Activated CD4-positive, alpha-beta memory T cell treated with anti-CD3 and anti-CD28 coated beads, Interleukin-2, amount 10 ng/mL, durations not matched to agents 7 days and 5 days (primary cell): ENCODE measurements at places on chromosomes 7 and 10. TPM values are rescaled to one million over a fixed set of nuclear protein-coding genes. Genes with fewer than 3 reads are reported as not detected.

PRKAR2B gene
- 0.35 TPM for total RNA-seq

AKR1D1 gene
- total RNA-seq, result not detected

KCNIP2 gene
- total RNA-seq, result 2.5 TPM

DNA sequence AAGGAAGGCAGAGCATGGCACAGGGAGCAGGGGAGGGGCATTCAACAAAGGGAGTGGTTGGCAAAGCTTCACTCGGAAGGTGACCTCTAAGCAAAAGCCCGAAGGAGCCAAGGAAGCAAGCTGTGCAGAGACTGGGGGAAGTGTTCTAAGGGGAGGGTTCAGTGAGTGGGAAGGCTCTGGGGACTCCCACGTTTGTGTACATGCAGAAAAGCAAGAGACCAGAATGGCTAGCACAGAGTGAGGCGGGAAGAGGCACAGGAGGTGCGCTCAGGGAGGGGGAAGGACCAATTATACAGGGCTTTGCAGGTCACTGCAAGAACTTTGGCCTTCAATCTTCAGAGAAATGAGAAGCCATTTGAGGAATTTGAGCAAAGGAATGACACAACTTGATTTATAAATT, 7.4 kb downstream of the ARHGAP21 start:
- H3K27me3 ChIP-seq, result no peaks in the 10 kb centered on the region
- peaks cover 18% of the 10 kb centered on the region for H3K4me1 ChIP-seq
- DNase-seq, result no peak
- no peak overlapping the region for H3K27ac ChIP-seq
- peaks cover 18% of the 10 kb centered on the region for H3K36me3 ChIP-seq

DNA sequence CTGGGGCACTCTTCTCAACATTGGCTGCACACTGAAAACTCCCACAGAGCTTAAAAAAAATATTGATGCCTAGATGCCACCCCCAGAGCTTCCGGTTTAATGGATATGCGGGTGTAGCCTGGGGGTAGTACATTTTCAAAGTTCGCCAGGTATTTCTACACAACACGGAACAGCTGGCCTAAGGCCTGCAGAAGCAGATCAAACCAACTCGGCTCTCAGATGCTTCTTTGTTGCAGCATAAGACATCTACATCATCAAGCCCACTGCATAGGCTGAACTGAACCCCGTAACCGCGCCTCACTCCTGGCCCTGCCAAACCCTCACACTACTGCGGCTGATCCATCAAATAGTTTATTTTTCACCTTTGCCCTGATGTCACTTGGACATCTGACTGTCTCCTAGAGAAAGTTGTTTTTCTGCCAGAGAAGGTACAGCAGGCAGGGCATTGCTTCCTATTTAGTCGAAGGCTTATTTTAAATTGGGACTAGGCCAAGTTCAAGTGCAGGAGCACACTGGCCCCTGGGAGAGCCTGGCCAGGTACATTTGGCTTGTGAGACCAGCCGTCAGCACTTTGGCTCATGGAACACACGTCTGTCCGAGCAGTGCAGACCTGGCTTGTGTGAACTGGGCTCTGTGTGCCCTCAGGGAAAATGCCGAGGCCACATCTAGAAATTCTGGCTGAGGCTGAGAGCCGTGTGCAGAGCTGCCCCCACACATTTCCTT, 113.3 kb downstream of the TACC2 start:
- H3K4me1 ChIP-seq, result no peaks in the 10 kb centered on the region
- H3K27ac ChIP-seq, result no peak overlapping the region
- no peaks in the 10 kb centered on the region for H3K36me3 ChIP-seq
- H3K27me3 ChIP-seq, result no peaks in the 10 kb centered on the region
- DNase-seq, result no peak
- H3K4me3 ChIP-seq, result no peak overlapping the region

- H3K27me3 ChIP-seq, result no peaks in the 10 kb centered on the region
- no peak overlapping the region for H3K27ac ChIP-seq
- no peaks in the 10 kb centered on the region for H3K36me3 ChIP-seq
- no peak for DNase-seq
Observed at GRCh38 chr7:83466187-83466923, 182.6 kb downstream of the SEMA3E start.

- no peak overlapping the region for H3K4me3 ChIP-seq
- no peaks in the 10 kb centered on the region for H3K36me3 ChIP-seq
- DNase-seq, result peak; percentile 28
- H3K27me3 ChIP-seq, result no peaks in the 10 kb centered on the region
Observed at GRCh38 chr10:32413513-32413912, 32.4 kb upstream of the CCDC7 start.

DNA sequence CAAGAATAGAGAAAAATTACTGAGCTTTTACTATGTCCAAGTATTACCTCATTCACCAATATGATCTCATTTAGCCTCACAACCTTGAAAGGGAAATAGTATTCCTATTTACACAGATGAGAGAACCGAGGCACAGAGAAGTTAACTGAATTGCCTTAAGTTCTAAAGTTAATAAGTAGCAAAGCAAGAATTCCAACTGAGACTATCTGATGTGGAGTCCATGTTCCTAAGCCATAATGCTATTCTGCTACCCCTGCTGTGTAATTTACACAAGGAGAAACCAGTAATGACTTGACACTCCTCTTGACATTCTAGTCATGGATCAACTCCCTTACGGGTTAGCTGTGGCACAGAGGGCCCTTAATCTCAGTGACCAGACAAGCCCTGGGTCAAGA, 60.7 kb downstream of the ABCB4 start:
- no peak for DNase-seq
- H3K27me3 ChIP-seq, result peaks cover 8% of the 10 kb centered on the region
- no peak overlapping the region for H3K27ac ChIP-seq

GRCh38 chr10:44981172-44982113, 2.8 kb upstream of the DEPP1 start:
- peaks cover 12% of the 10 kb centered on the region for H3K4me1 ChIP-seq
- H3K4me3 ChIP-seq, result no peak overlapping the region

GRCh38 chr7:34842782-34843181, 184.8 kb downstream of the NPSR1 start:
- DNase-seq, result no peak
- H3K27me3 ChIP-seq, result peaks cover 2% of the 10 kb centered on the region
- H3K4me1 ChIP-seq, result peaks cover 2% of the 10 kb centered on the region
- no peak overlapping the region for H3K4me3 ChIP-seq
- H3K27ac ChIP-seq, result no peak overlapping the region

DNA sequence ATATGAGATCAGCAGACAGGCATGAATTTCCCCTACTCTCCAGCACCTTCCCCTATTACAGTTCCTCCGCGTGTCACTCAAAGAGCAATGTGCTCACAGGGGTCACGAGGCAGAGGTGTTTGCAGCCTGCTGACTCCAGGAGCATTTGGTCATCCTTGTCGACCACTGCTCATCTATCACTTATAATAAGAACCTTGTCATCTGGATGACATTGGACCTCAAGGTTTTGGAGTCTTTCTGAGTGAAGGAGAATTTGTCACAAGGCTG, 32.9 kb upstream of the PLPP4 start:
- H3K4me1 ChIP-seq, result no peaks in the 10 kb centered on the region
- H3K27me3 ChIP-seq, result peaks cover 2% of the 10 kb centered on the region
- no peak overlapping the region for H3K4me3 ChIP-seq

GRCh38 chr7:75738604-75738974, at the start of gene HIP1:
Gene HIP1 (minus strand): TSS chr7:75738941. CDS start chr7:75738920, 21 bp downstream.
- H3K4me1 ChIP-seq, result peaks cover 15% of the 10 kb centered on the region
- DNase-seq, result no peak
- peak within 1 kb of the TSS; percentile 88 for H3K4me3 ChIP-seq
- H3K36me3 ChIP-seq, result no peaks in the 10 kb centered on the region

DNA sequence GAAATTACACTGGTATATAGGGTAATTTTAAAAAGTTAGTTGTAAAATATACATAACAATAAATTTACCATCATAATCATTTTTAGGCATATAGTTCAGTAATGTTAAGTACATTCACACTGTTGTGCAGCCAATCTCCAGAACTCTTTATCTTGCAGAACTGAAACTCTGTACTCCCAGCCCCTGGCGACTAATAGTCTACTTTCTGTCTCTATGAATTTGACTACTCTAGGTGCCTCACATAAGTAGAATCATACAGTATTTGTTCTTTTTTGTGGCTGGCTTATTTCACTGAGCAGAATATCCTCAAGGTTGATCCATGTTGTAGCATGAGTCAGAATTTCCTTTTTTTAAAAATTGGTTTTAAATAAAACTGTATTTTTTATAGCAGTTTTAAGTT, 41.4 kb downstream of the NRF1 start:
- no peak for DNase-seq
- H3K27me3 ChIP-seq, result no peaks in the 10 kb centered on the region
- H3K4me3 ChIP-seq, result no peak overlapping the region
- no peak overlapping the region for H3K27ac ChIP-seq
- peaks cover 17% of the 10 kb centered on the region for H3K36me3 ChIP-seq
- peaks cover 19% of the 10 kb centered on the region for H3K4me1 ChIP-seq

GRCh38 chr10:110616493-110617033, 27.6 kb upstream of the RBM20 start:
- peaks cover under 1% of the 10 kb centered on the region for H3K27me3 ChIP-seq
- no peak for DNase-seq
- H3K4me3 ChIP-seq, result no peak overlapping the region
- no peak overlapping the region for H3K27ac ChIP-seq
- peaks cover 38% of the 10 kb centered on the region for H3K4me1 ChIP-seq

GRCh38 chr7:138564365-138564764, 104.3 kb downstream of the TRIM24 start:
- no peaks in the 10 kb centered on the region for H3K4me1 ChIP-seq
- no peak for DNase-seq
- no peaks in the 10 kb centered on the region for H3K27me3 ChIP-seq
- H3K4me3 ChIP-seq, result no peak overlapping the region
- H3K36me3 ChIP-seq, result peaks cover 91% of the 10 kb centered on the region
- H3K27ac ChIP-seq, result no peak overlapping the region
